ENCODE measurements at places on chromosomes 12 and 14.

DNA sequence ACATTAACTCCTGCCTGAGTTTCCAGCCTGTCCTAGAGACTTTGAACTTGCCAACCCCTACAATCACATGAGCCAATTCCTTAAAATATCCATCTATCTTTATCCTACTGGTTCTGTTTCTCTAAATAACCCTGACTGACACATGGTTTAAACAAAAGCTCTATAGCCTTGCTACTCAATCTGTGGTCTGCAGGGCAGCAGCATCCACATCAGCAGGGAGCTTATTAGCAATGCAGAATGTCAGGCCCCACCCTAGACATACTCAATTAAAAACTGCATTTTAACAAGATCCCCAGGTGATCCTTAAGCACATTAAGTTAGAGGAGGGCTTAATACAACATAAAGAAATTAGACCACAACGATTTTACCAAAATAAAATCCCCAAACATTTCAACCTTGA lies 108.3 kb upstream of the CPSF6 start:
- DNase-seq: no peak

GRCh38 chr12:47746523-47746922 lies 12.2 kb downstream of the RAPGEF3 start:
- DNase-seq: no peak

DNA sequence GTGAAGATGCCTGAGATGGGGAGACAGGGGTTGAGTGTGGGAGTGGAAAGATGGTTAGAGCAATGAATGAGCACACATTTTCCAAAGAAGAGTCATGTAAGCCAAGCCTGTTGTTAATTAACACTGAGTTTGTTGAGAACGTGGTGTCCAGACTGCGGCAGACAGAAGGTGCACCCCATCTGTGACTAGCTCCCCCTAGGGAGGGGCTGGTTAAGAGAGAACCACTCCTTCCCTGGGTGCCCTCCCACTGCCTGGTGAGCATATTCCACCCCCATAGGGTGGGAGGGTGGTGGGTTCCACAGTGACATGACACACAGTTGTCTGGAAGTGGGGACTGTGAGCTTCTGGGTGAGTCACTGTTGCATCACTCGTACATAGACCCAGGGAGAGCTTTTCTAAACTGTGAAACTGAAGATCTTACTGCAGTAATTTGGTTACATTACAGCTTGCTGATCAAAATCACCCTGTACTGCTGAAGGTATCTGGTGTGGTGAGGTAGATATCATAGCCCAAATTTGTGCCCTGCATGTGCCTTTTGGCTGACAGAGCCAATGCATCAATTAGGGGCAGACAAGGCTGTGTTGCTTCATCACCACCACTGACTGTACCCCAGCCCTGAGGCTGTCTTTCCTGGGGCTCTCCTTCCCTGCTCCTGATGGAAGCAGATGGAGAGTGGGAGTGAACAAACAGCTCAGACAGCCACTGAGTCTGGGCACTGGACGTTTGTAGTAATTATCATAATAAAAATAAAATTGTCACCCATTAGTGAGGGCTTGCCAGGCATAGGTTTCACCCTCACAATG lies 150.9 kb downstream of the EMP1 start:
- DNase-seq: peak; percentile 95

DNA sequence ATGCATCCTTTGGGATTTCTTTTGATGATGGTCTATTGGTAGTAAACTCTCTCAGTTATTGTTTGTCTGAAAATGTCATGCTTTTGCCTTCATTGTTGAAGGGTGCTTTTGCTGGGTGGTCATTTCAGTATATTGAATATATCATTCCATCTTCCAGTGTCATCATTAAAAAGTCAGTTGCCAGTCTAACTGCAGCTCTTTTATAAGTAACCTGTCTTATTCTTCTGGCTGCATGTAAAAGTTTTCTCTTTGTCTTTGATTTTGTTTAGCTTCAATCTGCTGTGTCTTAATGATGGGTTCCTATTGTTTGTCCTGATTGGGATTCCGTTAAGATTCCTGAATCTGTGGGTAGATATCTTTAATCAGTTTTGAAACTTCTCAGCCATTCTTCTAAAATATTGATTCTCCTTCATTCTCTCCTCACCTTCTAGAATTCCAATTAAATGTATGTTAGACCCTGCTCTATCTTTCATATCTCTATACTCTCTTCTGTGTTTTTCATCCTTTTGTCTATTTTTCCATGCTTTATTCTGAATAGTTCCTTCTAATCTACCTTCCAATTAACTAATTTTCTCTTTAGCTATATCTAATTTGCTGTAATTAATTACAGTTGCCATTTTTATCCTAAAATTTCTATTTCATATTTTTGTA lies 6.4 kb downstream of the OAS1 start:
- DNase-seq: no peak

GRCh38 chr14:104683653-104684448 lies 5.6 kb upstream of the INF2 start:
- DNase-seq: no peak

DNA sequence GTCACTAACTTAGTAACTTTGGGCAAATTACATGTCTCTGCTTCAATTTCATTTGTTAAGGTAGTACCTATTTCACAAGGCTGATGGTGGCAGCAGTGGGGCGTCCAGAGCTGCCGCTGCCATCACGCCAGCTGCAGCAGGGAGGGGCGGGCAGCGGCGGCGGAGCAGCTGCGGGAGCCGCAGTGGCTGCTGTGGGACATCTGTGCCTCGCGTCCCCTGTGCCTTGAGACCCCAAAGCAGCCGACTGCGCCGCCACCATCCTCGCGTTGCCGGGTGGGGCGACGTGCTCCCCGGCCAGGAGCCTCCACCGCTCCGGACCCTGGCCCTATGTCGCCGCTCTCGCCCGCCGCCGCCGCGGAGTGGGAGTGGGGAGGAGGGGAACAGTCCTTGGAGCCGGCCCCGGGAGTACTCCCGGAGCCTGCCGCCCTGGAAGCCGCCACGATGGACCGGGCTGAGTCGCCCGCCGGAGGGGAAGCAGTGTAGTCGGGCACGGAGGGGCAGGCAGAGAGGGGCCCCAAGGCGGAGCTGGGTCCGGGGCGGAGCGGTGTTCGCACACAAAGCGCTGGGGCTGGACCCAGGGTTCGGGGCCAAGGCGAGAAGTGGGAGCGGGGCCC lies 51.4 kb downstream of the A2M start:
- DNase-seq: peak; percentile 30

DNA sequence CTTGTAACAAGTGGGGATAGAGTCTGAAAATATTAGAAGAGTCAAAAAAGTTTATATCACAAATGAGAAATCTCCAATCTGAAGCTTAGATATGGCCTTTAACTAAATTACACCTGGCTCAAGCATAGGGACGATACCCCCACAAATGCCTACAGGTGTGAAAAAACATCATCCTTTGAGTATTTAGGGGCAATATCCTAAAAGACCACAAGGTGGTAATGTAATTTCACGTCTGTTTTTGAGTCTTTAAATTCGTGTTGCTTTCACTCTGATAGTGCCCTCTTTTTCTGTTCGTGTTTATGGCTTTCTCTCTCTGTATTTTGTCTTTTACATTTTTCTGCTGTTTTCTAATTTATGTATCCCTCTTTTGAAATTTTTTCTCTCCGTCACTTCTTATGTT lies 84.3 kb downstream of the ETNK1 start:
- peak; percentile 28 for DNase-seq

Data from fibroblast of upper back skin (primary cell).